Stimulated activated CD4-positive, alpha-beta T cell treated with anti-CD3 and anti-CD28 coated beads, Interleukin-4, amount 100 ng/mL, for 24 hours (primary cell): ENCODE measurements at places on chromosomes 12 and 14.

- DNase-seq = no peak
Observed at GRCh38 chr14:69398818-69399210, 322 bp downstream of the SLC39A9 start.

DNA sequence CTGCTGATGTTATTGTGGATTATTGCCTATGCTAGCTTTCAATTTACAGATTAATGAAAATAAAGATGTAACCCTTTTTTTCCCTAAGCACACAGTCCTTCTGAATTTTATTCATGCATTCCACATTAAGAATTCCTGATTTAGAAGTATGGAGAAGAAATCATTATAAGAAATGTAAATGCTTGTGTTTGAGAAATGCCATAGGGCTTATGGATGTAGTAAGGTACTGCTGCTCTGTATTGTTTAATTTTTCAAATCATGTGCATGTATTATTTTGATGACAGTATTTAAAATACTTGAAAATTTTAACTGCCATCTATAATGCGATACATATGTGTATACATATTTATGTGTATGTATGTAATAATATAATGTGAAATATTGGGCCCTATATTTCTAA is 167.1 kb upstream of the SOX5 start:
- no peak for DNase-seq

DNA sequence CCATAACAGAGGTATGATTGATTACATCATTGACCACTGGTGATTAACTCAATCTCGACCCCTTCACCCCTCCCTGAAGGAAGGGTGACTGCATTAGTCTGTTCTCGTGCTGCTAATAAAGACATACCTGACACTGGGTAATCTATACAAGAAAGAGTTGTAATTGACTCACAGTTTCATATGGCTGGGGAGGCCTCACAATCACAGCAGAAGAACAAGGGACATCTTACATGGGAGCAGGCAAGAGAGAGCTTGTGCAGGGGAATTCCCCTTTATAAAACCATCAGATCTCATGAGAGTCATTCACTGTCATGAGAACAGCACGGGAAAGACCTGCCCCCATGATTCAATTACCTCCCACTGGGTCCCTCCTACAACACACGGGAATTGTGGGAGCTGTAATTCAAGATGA is 55.9 kb upstream of the TMCC3 start:
- DNase-seq = peak; percentile 19

GRCh38 chr12:49707812-49708147 is 575 bp upstream of the FMNL3 start:
- no peak for DNase-seq

- DNase-seq = no peak
Observed at GRCh38 chr12:33245434-33245833, 194.2 kb downstream of the SYT10 start.

- DNase-seq = no peak
Observed at GRCh38 chr14:69582829-69583228, 8.2 kb upstream of the CCDC177 start.

- DNase-seq = peak; percentile 7
Observed at GRCh38 chr14:32202491-32202997, 525 bp downstream of the RNU6-8 start.

- DNase-seq = no peak
Observed at GRCh38 chr14:99772371-99773283, 20.6 kb upstream of the EML1 start.

DNA sequence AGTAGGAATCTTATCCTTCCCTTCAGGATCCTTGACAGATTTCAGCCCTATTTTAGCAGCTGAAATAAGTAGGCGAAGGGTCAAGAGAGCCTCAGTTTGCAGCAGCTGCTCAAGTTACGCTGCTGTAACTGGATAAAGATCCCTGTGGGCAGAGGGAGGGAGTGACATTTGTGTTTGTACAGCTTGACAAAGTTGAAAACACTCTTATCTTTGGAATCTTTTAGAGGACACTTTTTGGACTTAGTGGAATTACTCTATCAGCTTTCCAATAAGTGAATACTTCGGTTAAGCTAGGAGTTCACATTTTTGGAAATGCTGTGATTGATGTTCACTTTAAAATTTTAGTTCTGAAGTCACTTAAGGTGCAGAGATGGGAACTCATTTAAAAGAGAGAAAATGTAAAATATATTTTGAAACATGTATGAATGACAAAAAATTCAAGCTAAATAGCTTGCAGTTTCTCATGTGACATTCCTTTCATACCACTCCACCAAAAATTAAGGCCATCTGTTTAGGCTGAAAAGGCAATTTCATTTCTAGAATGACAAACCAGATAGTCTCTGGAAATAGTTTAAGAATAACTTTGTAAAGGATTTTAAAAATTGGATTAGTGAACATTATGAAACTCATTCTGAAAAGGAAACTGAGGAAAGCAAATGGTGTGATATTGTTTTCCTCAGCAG is 55.2 kb downstream of the SLC38A4 start:
- no peak for DNase-seq

- DNase-seq = no peak
Observed at GRCh38 chr12:95351748-95352147, 122.2 kb upstream of the METAP2 start.

DNA sequence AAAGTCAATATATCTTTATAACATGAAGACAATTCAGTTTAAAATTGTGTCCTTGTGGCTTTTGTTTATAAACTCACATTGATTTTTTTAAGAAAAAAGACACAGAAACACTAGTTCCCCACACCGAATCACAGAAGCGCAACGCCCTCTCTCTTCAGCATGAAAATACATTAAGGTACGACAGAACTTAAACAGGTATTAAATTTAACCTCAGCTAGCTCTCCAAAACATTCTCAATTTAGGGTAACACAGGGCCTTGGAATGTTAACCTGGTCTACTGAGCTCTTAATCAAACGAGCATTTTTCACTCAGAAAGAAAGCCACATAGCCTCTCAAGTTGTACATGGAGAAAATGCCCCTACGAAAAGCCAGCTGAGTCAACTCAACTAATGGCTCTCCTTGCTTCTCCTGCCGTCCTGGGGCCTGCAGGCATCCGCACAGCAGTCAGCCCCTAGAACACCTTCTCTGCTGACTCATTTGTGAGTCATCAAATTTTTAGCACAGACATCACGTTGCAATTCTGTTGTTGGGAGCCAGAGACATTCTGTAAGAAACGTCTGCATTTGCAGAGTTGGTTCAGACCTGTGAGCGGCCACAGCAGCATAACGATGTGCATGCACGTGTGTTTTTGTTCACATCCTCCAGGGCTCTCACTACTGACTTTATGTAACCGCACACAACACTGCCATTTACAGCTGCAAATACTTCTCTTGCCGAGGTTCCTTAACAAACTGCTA is 141.6 kb downstream of the ITPR2 start:
- no peak for DNase-seq

DNA sequence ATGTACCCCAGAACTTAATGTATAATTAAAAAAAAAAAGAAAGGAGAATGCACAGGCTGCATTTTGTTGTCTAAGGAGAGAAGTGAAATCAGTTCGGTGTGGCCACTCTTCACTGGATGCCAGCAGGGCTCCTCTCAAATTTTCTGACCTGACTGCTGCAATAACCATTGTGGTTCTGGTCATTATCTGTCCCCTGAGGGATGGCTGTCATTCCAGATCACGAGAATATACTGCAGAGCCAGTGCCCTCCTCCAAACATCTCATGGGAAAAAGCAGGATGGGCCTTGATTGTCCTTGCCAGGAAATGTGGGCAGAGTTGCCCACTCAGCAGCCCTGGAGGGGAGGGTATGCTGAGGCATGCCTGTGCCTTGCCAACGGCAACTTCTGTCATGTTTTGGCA is 139.1 kb downstream of the SLC8A3 start:
- DNase-seq = no peak

- no peak for DNase-seq
Observed at GRCh38 chr12:68431786-68432185, 99.6 kb upstream of the MDM1 start.

DNA sequence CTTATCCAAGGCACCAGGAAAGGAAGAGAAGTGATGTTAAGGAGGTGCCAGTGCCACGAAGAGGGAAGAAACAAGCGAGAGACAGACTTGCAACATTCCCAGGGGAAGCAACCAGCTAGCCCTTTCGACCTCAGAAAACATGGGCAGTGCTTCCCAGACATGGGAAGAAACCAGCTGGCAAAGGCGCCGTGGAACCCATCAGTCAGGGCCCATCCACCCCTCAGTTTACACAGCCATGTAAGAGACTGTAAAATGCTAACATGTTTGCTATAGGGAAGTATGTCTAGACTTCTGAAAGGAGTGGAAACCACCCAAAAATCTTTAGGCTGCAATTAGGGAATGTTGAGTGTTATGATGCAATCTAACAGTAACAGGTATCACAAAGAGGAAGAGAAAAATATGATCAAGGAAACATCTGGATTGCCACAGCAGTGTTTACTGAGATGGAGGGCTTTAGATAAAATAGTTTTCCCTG is 26.3 kb downstream of the ANAPC5 start:
- no peak for DNase-seq

- no peak for DNase-seq
Observed at GRCh38 chr12:127150028-127150427, 1116.9 kb upstream of the TMEM132C start.

DNA sequence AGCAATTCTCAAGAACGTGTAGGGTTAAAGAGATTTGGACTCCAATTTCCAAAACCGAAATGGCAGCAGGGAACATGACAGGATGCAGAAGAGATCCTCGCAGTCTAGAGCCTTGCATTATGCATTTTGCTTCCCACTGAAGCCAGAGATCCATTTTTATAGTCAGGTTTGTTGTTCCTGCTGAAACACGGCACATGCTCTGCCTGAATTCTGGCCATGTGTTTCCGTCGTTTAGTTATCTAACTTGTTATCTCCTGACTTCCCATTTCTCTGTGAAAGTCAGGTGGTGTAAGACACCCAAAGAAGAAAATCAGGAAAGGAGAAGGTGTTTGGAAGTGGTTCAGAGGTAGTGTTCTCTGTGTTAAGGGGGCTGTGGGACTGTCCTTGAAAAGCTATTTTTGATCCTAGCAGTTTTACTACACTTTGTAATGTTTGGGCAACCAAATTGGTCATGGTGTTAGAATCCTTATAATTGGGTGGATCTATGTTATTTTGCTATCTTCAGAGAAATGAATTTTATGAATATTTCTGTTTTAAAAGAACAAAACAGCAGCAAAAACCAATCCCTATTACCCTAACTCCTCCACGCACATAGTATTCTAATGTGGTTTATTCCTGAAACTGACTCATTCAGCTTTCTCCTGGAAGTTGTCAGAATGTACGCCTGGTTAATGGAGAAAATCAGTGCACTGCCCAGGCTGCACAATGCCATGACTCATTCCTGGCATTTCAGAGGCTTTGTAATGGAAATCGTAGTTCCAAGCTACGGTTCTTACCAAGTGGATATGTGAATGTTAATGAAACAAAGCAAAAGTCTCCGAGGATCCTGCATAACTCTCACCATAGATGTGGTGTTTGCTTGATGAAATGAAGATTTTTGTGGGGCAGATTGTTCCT is 110.1 kb downstream of the SAMD4A start:
- no peak for DNase-seq

DNA sequence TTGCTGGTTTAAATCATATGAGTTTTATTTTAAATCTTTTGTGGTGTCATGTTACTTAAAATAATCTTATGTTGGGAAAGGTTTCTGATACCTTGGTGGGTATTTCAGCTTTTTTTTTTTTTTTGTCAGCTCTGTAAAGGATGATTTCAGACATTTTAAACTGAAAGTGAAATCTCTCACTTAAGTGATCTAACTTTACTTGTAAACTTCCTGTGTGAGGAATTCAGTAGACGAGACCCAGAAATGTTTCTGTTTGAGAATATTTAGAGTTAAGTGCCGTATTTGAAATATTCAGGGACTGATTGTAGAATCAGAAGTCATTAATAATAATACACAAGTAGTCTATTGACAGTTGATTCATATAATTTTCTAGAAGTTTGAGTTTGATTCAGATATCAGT is 37.8 kb downstream of the PROX2 start:
- DNase-seq = no peak

DNA sequence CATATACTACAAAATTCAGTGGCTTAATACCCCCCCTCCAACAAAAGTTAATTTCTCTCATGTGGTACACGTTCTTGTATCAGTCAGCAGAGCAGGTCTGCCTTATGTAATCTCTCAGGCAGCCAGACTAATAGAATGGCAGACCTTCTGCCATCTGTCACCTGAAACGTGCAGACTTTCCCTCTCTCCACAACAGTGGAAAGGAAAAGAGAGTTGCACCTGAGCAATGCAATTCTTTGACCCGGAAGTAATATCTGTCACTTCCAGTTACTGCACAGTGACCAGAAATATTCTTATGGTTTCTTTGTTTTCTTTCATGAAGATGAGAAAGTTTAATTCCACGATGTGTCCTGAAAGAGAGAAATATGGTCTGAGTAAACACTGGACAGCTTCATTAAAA is 14.4 kb downstream of the KERA start:
- no peak for DNase-seq

GRCh38 chr14:75283833-75284563 is 5.4 kb downstream of the FOS start:
- no peak for DNase-seq

GRCh38 chr14:33081259-33081658 is 142.6 kb downstream of the NPAS3 start:
- no peak for DNase-seq

DNA sequence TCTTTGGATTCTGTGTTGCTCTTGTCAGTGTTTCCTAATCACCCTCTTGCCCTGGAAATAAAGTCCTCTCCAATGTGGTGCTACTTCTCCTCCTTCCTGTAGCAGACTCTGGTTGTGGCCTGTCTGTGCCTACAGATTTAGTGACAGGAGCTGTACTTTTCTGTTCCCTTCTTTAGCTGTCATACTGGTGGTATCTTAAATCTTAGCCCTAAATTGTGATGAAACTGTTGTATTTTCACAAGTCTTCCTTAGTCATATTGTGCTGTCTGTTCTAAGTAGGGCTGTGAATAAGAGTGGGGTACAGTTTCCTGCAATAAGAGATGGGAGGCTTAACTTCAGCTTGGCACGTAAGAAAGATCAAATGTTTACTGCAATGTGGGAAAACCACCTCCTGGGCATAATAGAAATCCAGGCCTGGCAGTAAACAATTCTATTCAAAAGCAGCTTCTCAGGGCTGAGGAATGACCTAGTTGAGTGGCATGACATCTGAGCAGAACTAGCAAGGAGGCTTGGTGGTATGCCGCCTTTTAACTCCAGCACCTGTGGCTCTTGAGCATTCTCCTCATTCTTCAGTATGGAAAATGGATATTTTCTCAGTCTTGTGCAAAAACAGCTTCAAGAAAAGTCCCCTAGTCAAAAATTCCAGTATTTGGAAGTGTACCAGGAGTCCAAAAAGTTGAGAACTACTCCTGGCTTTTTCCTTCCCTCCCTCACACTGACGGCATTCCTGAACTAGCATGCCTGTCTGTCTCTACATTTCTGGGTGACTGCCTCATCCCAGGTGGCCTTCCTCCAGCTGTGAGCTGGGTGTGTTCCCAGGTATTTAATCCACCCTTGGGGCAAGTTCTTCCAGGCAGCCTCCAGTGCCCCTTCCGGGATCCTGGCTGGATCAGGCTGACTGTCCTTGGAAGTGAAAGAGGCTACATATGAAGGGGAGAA is 19.5 kb downstream of the ANO6 start:
- DNase-seq = peak; percentile 10
